Stimulated activated CD4-positive, alpha-beta T cell treated with anti-CD3 and anti-CD28 coated beads, Interleukin-4, amount 100 ng/mL, for 24 hours (primary cell): ENCODE measurements at places on chromosomes 5 and 9.
A peak's percentile ranks its signal among the peaks of the same experiment; 100 is the strongest.

DNA sequence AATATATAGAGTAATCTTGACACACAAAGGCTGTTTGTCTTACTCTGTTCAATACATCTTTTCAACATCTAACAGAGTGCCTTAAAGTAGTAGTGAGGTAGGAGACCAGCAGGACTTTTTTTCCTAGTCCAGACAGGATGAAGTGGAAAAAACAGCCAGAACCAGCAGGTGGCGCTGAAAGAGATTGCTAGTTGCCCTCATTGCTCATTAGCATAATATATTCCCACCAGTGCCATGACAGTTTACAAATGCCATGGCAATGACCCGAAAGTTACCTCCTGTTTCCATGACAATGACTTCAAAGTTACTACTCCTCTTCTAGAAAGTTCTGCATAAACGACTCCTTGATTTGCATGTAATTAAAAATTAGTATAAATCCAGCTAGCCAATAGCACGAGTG, 387.4 kb downstream of the ACTL7B start:
- DNase-seq: peak; percentile 4

- DNase-seq: no peak
Measured at GRCh38 chr5:143674469-143674786, 137.5 kb upstream of the HMHB1 start.

- DNase-seq: no peak
Measured at GRCh38 chr5:55568654-55569512, 34.1 kb upstream of the PLPP1 start.

DNA sequence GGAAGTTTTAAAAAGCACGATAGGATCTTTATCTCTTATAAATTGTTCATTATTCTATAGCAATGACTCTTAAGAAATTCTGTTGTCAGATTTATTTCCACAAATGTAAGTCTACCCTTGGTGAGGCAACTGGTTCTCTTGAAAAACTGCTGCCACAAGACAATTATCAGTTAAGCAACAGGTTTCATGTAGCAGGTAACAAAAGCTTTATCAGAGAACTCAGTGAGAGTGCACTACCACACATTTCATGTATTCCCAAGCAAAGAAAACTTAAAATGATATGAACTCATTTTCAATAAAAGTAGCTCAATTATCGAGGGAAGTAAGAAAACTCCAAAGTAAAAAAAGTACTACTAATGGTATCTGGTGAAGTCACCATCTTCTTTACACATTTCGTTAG, 9.4 kb downstream of the NR6A1 start:
- DNase-seq: no peak

GRCh38 chr9:136645903-136646754, 16.6 kb upstream of the EGFL7 start:
- no peak for DNase-seq

DNA sequence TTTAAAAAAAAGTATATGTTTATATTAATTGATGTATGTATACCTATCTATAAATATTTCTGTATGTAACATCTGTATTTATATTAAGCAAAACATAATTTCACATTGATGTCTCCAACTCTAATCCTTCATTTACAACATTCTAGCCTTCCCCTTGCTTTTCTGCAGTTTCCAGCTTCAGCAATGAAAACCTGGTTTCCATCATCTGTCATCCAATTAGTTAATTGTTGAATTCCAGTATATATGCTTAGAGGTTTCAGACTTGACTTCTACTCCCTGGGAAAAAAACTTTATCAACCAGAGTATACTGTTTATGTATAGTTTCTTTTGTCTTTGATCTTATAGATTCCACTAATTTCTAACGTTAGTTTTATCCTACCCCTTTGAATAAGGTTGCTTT, 38.4 kb downstream of the NMUR2 start:
- no peak for DNase-seq

DNA sequence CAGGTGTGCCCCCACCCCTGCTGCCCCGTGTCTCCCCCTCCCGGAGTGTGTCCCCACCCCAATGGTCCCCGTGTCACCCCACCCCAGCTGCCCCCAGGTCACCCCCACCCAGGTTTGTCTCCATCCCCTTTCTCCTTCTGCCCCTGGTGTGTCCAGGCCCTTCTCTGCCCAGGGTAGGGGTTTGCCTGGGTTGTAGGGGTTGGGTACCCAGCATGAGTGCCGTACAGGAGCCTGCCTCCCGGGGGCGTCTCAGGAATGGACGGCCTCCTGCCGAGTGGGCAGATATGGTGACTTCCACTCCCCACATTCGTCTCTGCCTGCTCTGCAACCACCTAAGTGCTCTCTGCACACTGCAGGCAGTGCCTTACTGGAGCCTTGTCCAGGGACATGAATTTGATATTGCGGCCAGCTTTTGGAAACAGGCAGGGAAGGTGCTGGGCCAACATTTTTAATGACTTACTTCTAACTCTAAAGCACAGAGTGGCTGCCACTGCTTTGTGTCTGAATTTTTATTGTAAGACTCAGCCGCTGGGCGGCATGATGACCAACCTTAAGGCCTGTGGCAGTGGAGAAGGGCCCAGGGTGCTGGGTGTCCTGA, 6.7 kb downstream of the LRRC14B start:
- DNase-seq: no peak
